ENCODE measurements at places on chromosomes 3 and 15. TPM values are rescaled to one million over a fixed set of nuclear protein-coding genes. Genes with fewer than 3 reads are reported as not detected.

Gene DOCK3
- total RNA-seq = 11.0 TPM

DNA sequence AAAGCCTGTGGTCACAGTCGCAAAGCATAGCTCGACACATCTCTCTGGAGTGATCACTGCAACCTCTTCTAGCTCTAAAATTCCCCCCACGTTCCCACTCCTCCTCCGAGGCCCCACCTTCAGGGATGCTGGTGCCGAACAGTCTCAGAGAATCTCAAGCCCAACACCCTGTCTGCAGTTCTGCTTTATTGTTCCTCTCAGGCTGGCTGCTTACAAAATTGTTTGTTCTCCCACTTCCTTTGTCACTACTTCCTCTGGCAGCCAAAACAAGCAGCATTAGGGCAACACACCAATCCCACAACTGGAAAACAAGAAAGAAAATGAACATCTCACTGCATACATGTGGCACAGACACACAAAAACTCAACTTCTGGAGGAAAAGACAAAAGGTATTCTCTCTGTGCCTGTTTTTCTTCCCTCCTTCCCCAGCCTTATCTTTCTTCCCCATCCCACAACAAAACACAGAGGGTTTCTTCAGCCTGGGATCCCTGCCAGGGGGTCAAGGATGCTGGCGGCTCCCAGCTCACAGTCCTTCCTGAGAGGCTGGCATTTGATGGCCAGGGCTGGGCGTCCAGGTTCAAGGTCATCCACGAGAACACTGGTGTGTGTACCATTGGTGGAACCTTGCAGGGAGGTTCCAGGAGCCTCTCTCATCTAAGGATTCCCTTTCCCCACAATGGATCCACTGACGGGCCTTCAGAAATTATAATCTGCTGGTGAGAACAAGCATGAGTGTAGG is 108.4 kb downstream of the TMCO5A start:
- no peaks in the 10 kb centered on the region for H3K27me3 ChIP-seq
- no peak for DNase-seq
- H3K4me3 ChIP-seq = no peak overlapping the region
- no peaks in the 10 kb centered on the region for H3K36me3 ChIP-seq
- no peak overlapping the region for H3K27ac ChIP-seq

DNA sequence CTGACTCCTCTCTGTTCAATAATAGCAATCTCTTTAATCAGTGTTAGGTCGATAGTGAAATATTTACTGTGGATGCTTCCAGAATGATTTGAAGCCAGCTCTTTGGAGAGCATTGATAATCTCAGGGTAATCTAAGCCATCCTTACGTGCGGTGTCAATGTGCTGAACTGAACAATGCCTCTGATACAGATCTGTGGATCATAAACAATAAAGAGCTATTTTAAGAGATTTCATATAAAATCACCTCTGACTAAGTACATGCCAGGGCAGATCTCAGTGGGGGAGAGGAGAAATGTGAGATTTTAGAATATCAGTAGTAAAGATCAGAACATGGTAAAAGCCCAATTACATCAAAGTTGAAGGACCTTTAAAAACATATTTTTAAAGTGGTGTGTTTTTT is 319.3 kb upstream of the GBE1 start:
- H3K27ac ChIP-seq = no peak overlapping the region
- no peaks in the 10 kb centered on the region for H3K4me1 ChIP-seq
- no peak for DNase-seq
- H3K27me3 ChIP-seq = no peaks in the 10 kb centered on the region

Gene FOXL2
- 0.30 TPM for total RNA-seq

DNA sequence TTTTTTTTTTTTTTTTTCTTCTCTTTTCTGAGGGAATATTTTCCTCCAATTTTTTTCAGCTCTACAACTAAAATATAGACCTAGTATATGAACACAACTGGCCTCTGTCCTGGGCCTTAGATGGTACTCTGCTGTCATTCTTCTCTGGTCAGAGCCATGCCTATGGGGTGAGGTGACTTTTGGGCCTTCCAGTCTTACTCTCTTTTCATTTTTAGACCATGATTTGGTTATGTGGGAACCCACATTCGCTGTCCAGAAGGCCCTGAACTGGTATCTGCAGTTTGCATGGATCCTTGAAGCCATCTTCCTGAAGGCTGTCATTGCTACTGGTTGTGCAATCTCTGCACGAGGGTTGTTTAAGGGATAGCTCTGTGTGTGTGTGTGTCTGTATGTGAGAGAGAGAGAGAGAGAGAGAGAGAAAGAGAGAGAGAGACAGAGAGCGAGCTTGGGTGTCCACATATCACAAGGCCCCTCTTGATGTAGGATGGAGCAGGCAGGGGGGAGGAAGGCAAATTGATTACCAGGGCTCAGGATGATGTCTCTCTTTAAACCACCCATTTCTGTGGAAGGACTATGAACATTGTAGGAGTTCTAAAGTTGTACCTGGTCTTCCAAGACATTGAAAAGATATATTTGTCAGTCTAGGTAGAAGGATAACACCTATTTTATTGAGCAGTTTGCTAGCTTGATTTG is 6.9 kb downstream of the TGFBR2 start:
- no peaks in the 10 kb centered on the region for H3K4me1 ChIP-seq
- DNase-seq = no peak
- H3K27ac ChIP-seq = no peak overlapping the region
- no peak overlapping the region for H3K4me3 ChIP-seq
- no peaks in the 10 kb centered on the region for H3K36me3 ChIP-seq

DNA sequence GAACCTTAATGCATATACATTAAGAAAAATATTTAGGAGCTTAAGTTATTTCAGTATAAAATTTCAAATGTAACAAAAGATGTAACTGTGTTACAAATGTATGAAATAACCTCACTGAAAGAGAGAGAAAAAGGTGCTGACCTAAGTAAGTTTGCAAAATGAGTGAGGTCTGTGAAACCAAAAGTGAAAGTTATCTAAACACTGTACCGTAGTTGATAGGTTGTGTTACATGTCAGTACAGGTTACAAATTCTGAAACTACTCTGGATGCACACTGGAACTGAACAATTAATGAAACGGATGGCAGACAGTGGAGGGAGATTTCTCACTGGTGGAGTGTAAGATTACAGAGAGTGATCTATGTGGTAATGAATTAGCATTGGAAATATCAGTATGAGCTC is 420.7 kb downstream of the ZNF385D start:
- no peaks in the 10 kb centered on the region for H3K27me3 ChIP-seq
- no peaks in the 10 kb centered on the region for H3K36me3 ChIP-seq
- no peak overlapping the region for H3K4me3 ChIP-seq
- H3K4me1 ChIP-seq = peaks cover 3% of the 10 kb centered on the region

DNA sequence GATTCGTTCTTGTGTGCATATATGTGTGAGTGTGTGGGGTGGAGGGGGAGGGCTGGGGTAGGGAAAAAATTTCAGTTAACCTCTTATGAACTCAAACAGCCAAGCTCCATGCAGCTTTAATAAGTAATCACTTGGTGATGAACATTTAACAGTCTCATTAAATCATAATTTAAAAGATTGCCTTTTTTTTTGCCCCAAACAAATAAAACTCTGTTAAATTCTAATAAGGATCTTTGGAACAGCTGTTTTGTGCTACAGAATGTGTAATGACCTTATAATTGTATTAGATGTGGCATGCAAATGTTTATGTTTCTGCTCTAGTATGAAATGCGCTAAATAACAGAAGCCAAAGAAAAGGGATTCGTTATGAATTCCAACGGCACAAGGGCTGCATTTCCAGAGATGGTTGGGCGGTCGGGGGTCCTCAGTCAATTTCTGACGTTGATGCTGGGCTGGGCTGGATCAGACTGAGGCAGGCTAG is 80.0 kb upstream of the RORA start:
- H3K4me1 ChIP-seq = no peaks in the 10 kb centered on the region
- no peaks in the 10 kb centered on the region for H3K36me3 ChIP-seq
- H3K27me3 ChIP-seq = no peaks in the 10 kb centered on the region
- H3K27ac ChIP-seq = no peak overlapping the region
- no peak for DNase-seq

DNA sequence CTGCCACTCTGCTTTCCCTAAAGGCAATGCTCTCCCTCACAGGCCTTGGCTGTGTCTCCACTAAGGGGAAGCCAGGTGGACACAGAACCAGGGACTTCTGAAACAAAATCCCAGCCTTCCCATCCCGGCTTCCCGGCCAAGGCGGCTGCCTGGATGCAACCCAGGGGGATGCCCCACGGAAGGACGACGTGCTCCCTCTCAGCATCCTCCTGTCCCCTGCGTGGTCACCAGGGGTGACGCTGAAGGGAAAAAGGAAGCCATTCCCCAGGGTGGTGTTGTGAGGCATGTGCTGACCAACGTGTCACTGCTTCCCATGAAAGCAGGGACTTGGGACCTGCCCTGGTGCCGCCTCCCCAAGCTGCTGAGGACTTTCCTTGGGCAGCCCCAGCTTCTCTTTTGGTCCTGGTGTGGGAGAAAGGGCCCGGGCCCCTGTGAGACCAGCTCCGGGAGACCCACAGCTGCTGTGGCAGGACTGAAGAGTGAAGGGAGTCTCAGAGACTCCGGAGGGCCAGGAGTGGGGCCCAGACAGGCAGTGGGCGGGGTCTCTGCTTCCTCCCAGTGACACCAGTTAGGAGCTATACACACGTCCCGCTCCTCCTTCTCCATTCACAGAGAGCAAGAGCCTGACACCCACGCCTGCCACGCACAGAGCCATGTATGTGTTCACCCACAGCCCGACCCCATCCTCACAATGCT is 139.2 kb downstream of the NUP210 start:
- DNase-seq = no peak
- no peak overlapping the region for H3K27ac ChIP-seq
- H3K27me3 ChIP-seq = peaks cover 25% of the 10 kb centered on the region
- H3K36me3 ChIP-seq = no peaks in the 10 kb centered on the region

DNA sequence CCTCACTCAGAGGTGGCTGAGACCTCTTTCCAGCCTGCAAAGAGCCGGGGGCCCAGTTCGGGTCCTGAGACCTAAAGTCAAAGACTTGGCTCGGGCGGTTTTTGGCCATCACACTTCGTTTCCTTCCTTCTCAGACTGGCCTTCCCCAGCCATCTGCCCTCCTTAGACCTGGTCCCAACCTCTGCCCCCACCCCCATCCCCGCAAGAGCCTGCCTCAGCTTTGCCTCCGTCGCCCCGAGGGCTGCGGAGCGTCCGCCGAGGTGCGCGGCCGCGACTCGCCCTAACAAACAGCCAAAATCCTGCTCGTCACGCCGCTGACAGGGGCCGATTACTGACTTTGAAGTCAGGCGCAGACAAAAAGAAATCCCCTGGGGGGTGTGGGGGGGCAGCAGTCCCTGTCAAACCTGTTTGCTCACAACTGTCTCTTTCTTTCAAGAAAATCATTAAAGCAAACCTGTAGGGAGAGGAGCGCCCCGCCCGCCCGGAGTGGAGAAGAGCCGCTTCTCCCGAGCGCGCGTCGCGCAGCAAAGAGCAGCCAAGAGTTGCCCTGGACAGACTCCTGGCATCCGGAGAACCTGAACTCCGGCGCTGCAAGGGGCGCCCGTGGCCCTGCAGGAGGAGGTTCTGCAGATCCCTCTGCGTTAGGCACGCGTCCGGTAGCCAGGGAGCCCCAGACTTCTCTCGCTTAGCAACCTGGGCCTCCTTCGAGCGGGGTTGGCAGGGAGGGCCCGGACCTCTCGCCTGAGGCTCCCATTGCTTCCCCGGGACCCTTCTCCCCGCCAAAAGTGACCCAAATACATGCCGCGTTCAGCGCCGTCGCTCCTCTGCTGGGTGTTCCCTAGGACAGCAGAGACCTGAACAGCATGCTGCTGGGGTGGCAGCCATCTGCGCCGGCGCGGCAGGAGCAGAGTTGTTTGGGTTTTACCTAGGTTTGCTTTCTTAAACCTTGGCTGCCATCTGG is 4.5 kb downstream of the SOX14 start:
- H3K27me3 ChIP-seq = peaks cover 99% of the 10 kb centered on the region
- H3K36me3 ChIP-seq = no peaks in the 10 kb centered on the region
- H3K4me3 ChIP-seq = peak overlapping the region; percentile 22

GRCh38 chr15:89329329-89330084 is 5.1 kb downstream of the POLG start:
- peaks cover 42% of the 10 kb centered on the region for H3K4me1 ChIP-seq
- H3K36me3 ChIP-seq = peaks cover 77% of the 10 kb centered on the region
- H3K27ac ChIP-seq = no peak overlapping the region
- DNase-seq = no peak
- H3K4me3 ChIP-seq = no peak overlapping the region

Gene ADGRG7
- not detected for total RNA-seq

GRCh38 chr3:158668506-158668905 is 3.9 kb downstream of the LXN start:
- no peaks in the 10 kb centered on the region for H3K27me3 ChIP-seq
- H3K4me3 ChIP-seq = no peak overlapping the region
- H3K27ac ChIP-seq = no peak overlapping the region

GRCh38 chr15:69585937-69586336 is 133.3 kb downstream of the RPLP1 start:
- no peaks in the 10 kb centered on the region for H3K27me3 ChIP-seq
- H3K36me3 ChIP-seq = no peaks in the 10 kb centered on the region
- H3K4me3 ChIP-seq = no peak overlapping the region
- no peak overlapping the region for H3K27ac ChIP-seq
- no peak for DNase-seq

- no peaks in the 10 kb centered on the region for H3K27me3 ChIP-seq
- peaks cover 8% of the 10 kb centered on the region for H3K36me3 ChIP-seq
- no peak overlapping the region for H3K4me3 ChIP-seq
- no peaks in the 10 kb centered on the region for H3K4me1 ChIP-seq
- no peak for DNase-seq
- no peak overlapping the region for H3K27ac ChIP-seq
Observed at GRCh38 chr3:149848688-149849087, 35.7 kb downstream of the RNF13 start.

Gene MAPKBP1
- 27.1 TPM for total RNA-seq

Gene KNG1
- 0.17 TPM for total RNA-seq

GRCh38 chr3:19668163-19668562 is 265.9 kb downstream of the EFHB start:
- no peak overlapping the region for H3K4me3 ChIP-seq
- H3K36me3 ChIP-seq = no peaks in the 10 kb centered on the region
- DNase-seq = no peak
- no peak overlapping the region for H3K27ac ChIP-seq
- no peaks in the 10 kb centered on the region for H3K4me1 ChIP-seq

Gene ADCY5
- total RNA-seq = 29.5 TPM

DNA sequence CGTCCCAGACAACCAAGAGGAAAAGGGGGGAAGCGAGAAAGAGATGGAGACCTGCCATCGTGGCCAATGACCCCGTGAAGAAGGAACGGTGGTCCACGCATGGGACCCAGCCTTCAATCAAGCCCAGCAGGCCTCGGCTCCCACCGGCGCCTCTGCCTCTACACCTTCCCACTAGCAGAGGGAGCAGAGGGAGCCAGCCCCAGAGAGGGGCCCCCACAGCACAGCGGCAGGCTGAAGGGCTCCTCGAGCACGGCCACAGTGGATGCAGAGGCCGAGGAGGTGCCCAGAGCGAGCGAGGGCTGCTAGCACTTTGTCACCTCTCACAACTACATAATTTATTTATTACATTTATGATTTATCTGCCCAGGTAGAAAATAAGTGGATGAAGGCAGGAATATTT is 68.4 kb upstream of the TOPAZ1 start:
- DNase-seq = no peak
- no peaks in the 10 kb centered on the region for H3K36me3 ChIP-seq
- no peaks in the 10 kb centered on the region for H3K4me1 ChIP-seq
- no peak overlapping the region for H3K27ac ChIP-seq
- H3K27me3 ChIP-seq = no peaks in the 10 kb centered on the region

Measured in spinal cord (tissue), 10 donors.